ENCODE measurements at places on chromosomes 1 and 21. TPM values are rescaled to one million over a fixed set of nuclear protein-coding genes. Genes with fewer than 3 reads are reported as not detected.

Gene HCRTR1
- not detected for total RNA-seq

Gene PERM1
- total RNA-seq, result 1.3 TPM

Gene TDRD5
- 0.05 TPM for total RNA-seq

Gene LHX8
- total RNA-seq, result 0.08 TPM

Gene PPP1R8
- total RNA-seq, result 38.7 TPM

Gene ZNF678
- total RNA-seq, result 9.1 TPM

Gene DPT
- not detected for total RNA-seq

Gene KRTAP13-2
- not detected for total RNA-seq
